ENCODE measurements at places on chromosomes 11 and 22.

GRCh38 chr11:86678823-86679222 is 6.4 kb upstream of the ME3 start:
- no peak for DNase-seq

DNA sequence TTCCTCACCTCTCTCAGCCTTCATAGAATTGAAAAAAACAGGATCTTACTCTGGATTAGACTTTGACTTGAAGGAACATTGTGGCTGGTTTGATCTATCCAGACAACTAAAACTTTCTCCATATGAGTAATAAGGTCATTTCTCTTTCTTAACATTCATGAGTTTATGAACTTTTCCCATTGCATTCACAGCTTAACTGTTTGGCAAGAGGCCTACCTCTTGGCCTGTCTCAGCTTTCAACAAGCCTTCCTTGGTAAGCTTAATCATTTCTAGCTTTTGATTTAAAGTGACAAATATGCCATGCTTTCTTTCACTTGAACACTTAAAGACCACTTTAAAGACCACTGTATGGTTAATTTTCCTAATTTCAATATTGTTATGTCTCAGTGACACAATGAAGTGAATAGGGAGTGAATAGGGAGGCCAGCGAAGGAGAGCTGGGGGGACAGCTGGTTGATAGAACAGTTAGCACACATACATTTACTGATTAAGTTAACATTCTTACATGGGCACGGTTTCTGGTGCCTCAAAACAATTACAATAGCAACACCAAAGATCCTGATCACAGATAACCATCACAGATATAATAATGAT is 17.0 kb downstream of the IMMP1L start:
- no peak for DNase-seq

DNA sequence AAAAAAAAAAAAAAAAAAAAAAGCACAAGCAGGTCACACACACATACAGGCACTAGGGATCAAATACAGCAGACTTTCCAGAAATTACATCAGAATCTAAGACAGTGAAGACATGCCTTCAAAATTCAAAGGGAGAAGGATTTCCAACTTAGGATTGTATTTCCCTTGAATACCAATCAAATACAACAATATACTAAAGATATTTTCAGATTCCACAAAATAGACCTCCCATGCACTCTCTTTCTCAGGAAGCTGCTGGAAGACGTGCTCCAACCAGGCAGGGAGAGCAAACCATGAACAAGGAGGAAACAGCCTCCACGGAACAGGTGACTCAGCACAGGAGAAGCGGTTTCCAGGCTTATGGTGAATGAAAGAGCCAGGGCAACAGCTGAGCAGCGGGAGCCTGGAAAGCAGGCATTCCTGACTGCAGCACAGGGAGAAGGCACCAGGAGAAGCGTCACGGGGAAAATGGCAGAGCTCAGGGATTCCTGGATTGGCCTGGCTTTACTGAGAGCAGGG is 32.0 kb downstream of the TMEM184B start:
- no peak for DNase-seq

- no peak for DNase-seq
Measured at GRCh38 chr11:1019321-1019910, 17.1 kb downstream of the MUC6 start.

DNA sequence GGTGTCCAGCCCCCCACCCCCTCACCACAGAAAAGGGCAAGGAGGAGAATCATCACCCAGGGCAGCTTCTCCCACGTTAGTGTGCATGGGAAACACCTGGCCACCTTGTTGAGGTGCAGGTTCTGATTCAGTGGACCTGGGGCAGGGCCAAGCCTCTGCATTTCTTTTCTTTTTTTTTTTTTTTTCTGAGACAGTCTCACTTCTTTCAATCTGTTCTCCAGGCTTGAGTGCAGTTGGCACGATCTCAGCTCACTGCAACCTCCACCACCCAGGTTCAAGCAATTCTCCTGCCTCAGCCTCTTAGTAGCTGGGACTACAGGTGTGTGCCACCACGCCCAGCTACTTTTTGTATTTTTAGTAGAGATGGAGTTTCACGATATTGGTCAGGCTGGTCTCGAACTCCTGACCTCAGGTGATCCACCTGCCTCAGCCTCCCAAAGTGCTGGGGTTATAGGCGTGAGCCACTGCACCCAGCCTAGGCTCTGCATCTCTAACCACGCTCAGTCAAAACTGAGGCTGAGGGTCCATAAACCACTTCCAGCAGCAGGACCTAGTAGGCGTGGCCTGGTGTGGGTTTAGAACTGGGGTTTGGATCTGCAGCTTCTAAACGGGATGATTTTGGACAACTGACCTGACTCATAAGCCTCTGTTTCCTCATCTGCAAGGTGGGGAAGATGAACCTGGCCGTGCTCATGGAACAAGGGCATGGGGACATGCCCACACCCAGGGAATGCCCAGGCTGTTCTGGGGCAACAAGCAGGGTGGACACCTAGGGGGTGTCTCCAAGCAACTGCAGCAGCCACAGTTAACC is 734 bp downstream of the ZP1 start:
- no peak for DNase-seq

DNA sequence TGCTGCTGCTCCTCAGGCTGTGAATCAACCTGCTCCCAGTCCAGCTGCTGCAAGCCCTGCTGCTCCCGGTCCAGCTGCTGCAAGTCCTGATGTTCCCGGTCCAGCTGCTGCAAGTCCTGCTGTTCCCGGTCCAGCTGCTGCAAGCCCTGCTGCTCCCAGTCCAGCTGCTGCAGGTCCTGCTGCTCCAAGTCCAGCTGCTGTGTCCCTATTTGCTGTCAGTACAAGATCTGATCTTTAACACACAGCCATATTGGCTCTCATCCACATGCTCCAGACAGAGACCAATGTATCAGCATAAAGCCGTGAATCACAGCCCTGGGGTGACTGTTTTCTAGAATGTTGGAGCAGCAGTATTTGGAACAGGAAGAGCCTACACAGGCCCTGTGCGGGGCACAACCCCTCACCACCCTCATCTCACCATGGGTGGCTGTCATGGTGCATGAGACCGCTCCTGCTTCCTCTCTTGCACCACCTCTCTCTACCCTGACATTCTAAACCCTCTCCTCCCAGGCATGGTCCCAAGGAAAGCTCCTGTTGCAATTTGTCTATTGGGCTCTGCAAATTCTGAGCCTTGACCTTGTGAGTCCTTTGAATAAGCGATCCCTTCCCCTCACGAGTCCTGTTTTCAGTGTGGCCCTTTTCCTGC is 3.5 kb downstream of the KRTAP5-10 start:
- DNase-seq, result peak; percentile 33

DNA sequence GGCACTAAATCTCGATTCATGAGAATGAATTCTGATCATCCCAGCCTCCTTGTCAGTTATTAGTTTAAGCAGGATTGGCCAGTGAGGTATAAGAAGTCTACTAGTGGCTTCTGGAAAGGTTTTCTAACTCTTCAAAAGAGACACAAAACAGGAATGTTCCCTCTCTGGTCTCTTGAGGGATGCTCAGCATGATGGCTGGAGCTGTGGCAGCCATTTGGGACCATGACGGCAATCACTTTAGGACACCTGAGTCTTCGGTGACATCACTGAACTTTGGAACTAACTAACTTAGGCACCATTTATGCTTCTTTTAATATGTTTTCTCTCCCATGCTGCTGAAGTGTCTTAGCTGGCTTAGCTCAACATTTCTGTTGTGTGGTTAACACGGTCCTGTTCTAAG is 20.2 kb upstream of the CRY2 start:
- DNase-seq, result no peak

GRCh38 chr11:22433094-22433455 is 94.9 kb downstream of the SLC17A6 start:
- no peak for DNase-seq

DNA sequence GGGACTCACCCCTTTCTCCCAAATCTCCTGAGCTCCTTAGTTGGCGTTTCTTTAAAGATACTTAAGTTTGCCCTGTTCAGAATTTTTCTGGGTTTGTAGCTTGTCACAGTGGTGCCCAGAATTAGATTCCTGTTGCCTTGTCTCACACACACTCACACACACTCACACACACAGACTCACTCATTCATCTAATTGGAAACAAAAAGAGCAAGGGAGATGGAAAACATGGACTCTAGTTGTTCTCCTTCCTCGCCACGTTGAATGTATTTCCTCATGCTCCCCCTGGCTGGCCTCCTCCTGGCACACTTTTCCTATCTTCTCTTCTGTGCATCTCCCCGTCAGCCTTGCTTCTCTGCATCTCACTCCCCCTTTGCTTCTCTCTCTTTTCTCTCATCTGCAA is 752.3 kb downstream of the NTM start:
- no peak for DNase-seq

DNA sequence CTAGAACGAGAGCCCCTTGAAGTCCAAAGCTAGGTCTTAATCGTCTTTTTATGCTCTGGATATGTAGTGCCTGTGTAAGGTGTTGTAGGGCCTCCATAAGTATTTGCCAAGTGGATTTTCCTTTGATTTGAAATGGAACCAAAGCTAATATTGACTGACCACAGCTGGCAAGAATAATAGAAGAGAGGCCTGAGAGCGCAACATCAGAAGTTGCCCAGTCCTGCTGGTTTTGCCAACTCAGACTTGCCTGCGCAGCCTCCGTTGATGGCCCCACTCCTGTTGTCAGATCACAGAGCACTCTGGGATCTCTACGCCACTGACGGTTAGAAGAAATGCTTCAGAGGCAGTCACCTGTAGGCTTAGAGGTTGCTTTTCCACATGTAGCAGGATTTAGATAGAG is 251.2 kb downstream of the TENM4 start:
- DNase-seq, result no peak

- DNase-seq, result no peak
Measured at GRCh38 chr22:48635031-48635430, 1192.6 kb downstream of the BRD1 start.

- DNase-seq, result no peak
Measured at GRCh38 chr11:95586155-95586554, 203.4 kb downstream of the FAM76B start.

DNA sequence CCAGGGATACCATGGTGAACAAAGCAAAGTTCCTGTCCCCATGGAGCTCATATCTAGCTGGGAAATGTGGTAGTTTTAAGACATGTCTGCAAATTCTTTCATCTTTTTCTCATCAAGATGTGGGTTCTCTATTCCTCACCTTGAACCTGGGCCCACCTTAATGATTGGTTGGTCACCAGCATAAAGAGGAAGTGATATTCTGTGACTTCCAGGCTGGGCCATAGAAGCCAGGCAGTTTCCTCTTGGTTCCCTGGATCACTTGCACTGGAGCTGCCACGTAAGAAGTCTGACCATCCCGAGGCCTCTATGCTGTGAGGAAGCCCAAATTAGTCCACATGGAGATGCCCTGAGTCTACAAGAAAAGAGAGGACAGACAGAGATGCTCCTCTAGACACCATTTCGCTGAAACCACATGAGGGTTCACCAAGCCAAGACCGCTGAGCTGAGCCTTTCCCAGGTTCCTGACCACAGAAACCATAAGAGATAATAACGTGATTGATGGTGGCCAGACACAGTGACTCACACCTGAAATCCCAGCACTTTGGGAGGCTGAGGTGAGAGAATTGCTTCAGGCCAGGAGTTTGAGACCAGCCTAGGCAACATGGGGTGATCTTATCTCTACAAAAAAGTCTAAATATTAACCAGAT is 119.5 kb upstream of the ISX start:
- DNase-seq, result no peak
